ENCODE measurements at places on chromosomes 12 and 14.

- no peak for DNase-seq
Observed at GRCh38 chr12:66984962-66985361, 284.2 kb upstream of the CAND1 start.

DNA sequence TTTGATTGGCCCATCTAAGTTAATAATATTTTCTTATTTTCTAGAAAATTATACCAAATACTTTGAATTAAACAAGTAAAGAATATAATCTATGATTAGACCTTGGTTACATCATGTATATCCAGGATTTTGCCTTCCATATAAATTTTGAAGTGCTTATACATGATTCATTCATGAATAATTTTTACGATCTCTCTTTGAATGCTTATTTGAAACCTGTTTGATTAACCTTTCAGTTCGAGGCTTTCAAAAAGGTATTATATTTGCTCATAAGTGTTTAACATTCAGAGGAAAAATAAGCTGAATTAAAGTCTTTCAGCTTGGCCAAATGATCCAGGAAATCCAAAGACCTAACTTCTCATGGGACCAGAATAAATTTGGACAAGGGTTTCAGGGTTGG lies 495.2 kb upstream of the GARIN6 start:
- no peak for DNase-seq

- DNase-seq, result no peak
Observed at GRCh38 chr14:73125746-73126145, 10.6 kb upstream of the PSEN1 start.

GRCh38 chr14:89490466-89490865 lies 73.4 kb upstream of the FOXN3 start:
- no peak for DNase-seq

GRCh38 chr14:103031956-103032355 lies 25.4 kb downstream of the CDC42BPB start:
- no peak for DNase-seq

Measured in central memory CD8-positive, alpha-beta T cell (primary cell).